ENCODE measurements at places on chromosomes 13 and 19. TPM values are rescaled to one million over a fixed set of nuclear protein-coding genes. Genes with fewer than 3 reads are reported as not detected.

The PINLYP gene
- polyA plus RNA-seq = 6.7 TPM

The SIGLEC5 gene
- polyA plus RNA-seq = not detected

DNA sequence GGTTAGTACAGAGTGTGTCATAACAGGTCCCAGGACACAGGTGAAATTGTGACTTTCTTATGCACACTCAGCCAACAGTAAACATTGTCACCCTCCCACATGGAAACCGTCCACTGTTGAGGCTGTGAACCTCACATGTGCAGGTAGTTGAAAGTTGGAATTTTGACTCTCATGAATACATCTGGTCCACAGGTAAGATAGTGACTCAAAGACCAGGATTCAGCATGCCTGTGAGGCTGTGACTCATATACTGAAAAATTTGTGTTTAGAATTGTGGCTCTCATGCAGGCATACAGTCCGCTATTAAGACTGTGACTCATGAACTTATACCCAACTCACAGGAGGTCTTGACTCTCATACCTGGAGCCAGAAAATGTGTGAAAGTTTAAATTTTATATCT is 67.8 kb downstream of the ZNF728 start:
- no peak overlapping the region for H3K4me3 ChIP-seq
- H3K27ac ChIP-seq = no peak overlapping the region
- no peaks in the 10 kb centered on the region for H3K4me1 ChIP-seq
- H3K36me3 ChIP-seq = no peaks in the 10 kb centered on the region
- DNase-seq = no peak
- H3K27me3 ChIP-seq = no peaks in the 10 kb centered on the region

DNA sequence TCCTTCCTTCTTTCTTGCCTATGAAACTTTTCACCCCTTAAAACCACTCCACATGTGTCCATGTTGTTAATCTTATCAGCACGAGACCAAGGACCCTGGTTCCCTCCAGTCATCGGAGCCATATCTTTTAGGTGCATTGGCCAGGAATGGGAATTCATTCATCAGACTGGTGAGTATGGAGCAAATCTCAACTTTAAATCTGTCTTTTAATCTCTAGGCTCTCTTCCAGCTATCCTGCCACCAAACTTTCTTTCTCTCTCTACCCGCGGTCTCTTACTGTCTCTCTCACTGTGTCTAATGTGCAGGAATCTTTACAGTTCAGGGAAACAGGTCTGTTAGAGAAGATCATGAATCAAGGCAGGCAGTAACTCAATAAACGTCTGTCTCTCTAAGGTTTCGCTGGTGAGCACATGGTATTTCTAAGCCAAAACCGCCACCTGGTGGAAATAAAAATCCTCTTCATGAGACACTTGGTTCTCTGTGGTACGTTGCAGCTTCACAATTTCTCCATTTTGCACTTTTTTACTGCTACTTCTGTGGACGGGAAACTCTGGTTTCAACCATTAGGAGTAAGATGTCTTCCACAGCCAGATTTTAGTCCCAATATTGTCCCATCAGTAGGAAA is 16.1 kb downstream of the LGALS16 start:
- H3K27me3 ChIP-seq = no peaks in the 10 kb centered on the region
- H3K27ac ChIP-seq = no peak overlapping the region
- H3K36me3 ChIP-seq = no peaks in the 10 kb centered on the region
- no peaks in the 10 kb centered on the region for H3K4me1 ChIP-seq
- no peak overlapping the region for H3K4me3 ChIP-seq

GRCh38 chr13:112465251-112466131 is 89.3 kb downstream of the SPACA7 start:
- H3K4me1 ChIP-seq = no peaks in the 10 kb centered on the region
- no peak overlapping the region for H3K4me3 ChIP-seq
- H3K27ac ChIP-seq = no peak overlapping the region
- DNase-seq = no peak

- DNase-seq = no peak
- H3K4me1 ChIP-seq = no peaks in the 10 kb centered on the region
- peaks cover 4% of the 10 kb centered on the region for H3K27me3 ChIP-seq
- no peak overlapping the region for H3K4me3 ChIP-seq
These were observed 128.6 kb downstream of the TEX29 start for GRCh38 chr13:111449041-111449440.

GRCh38 chr13:71587817-71588216 is 279.2 kb downstream of the DACH1 start:
- no peaks in the 10 kb centered on the region for H3K27me3 ChIP-seq
- no peaks in the 10 kb centered on the region for H3K4me1 ChIP-seq
- DNase-seq = no peak
- H3K36me3 ChIP-seq = no peaks in the 10 kb centered on the region
- H3K4me3 ChIP-seq = no peak overlapping the region

DNA sequence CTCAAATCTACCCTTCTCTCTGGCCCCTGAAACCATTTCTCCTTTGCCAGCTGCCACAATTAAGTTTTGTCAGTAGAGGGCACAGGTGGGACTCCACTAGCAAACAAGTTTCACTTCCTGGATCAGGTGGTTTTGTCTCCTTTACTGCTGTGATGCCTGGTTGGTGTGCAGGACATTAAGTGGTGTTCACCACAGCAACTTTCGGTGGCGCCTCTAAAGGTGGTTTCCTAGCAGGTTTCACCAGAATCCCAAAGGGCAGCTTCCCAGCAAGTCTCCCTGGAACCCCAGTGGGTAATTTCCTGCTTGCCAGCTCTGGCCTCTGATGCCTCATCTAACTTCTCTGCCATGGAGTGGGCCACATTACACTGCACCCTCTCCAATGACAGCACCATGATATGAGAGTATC is 16.6 kb downstream of the MED4 start:
- no peaks in the 10 kb centered on the region for H3K4me1 ChIP-seq
- DNase-seq = no peak
- no peak overlapping the region for H3K4me3 ChIP-seq
- H3K36me3 ChIP-seq = peaks cover 85% of the 10 kb centered on the region
- no peak overlapping the region for H3K27ac ChIP-seq

Data from K562 (cell line).